ENCODE measurements at places on chromosomes 2 and 18.

GRCh38 chr18:47605093-47605492 lies 325.4 kb downstream of the SMAD2 start:
- DNase-seq = no peak

DNA sequence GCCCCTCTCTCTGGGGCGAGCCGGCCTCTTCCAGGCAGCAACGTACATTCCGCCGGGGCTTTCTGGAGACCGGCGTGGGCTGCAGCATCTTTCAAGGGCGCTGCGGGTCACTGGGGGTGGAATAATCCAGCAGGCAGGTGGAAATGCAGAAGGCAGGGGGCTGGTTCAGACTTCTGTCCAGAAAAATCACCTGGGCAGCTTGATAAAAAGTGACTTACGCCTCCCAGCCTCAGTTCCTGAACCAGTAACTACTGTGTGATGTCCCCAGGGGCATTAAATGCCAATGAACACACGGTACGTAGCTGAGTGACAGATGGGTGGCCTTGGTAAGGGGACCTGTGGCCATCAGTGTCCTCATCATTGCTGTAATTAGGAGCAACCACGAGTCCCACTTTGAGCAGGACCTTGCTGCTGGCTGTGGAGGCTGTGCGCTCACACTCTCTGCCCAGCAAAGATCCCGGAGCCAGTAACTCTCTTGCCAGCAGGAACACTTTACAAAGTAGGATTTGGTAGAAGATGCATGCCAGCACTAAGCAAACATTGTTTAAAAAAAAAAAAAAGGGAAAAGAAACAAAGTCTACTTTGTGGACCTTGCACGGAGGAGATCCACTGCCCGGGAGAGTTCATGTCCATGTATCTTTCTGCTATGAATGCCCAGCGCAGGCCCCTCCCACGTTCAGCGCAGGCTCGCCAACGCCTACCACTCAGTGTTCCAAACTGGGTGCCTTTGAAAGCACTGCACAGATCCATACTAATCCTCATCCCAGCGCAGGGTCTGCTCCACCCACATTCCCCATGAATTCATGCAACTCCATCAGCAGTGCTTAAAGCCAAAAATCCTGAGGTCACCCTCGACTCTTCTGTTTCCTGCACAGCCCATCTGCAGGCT lies 177.3 kb downstream of the HDAC4 start:
- DNase-seq = no peak

- DNase-seq = no peak
These were observed 115.7 kb upstream of the LRATD1 start for GRCh38 chr2:14516844-14517243.

GRCh38 chr2:235562065-235562747 lies 68.4 kb downstream of the AGAP1 start:
- no peak for DNase-seq

GRCh38 chr18:33761363-33761762 lies 183.3 kb downstream of the ASXL3 start:
- no peak for DNase-seq

DNA sequence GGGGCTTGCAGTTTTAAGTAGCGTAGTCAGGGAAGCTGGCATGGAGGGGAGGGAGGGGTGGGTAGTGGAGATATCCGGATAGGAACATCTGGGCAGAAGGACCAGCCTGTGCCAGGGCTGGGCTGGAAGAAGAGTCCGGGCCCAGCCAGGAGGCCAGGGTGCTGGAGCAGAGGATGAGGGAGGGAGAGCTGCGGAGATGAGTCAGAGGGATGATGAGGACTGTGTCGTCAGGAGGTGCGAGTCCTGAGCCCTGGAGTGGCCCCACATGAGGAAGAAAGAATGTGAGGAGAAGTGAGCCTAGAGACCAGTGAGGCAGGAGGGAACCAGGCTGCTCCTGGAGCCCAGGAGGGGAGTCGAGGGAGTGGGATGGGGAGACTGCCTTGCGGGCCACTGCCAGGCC lies 82.4 kb downstream of the CTIF start:
- no peak for DNase-seq

GRCh38 chr2:176582990-176583481 lies 313.8 kb downstream of the MTX2 start:
- no peak for DNase-seq

- no peak for DNase-seq
These were observed 274.5 kb downstream of the PIK3C3 start for GRCh38 chr18:42229211-42230210.

GRCh38 chr2:23721454-23721826 lies 205.5 kb downstream of the ATAD2B start:
- no peak for DNase-seq

DNA sequence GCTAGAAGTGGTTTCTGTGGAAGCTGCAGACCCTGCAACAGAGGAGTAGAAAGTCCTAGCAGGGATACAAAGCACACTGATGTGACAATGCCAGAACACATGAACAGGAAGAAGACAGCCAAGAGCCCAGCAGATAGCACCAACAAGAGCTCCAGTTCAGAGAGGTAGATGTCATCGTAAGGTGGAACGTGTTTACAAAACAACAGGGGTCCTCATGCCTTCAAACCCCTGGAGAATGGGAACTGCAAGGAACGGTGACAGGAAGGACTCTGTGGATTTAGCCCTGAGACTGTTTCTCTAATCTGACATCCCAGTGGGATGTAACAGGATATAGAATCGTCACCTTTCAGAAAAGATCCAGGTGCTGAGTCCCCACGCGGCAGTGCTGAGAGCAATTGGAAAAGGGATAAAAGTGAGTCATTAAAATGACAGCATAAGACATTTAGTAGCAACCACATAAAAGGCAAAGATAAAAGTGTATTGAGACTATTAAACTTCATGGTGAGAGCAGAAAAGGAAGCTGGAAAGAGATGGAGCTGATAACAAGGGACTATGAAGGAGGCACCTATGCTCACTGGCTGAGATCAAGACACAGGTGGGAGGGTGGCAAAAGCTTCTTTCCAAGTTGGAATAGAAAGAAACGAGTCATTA lies 195.2 kb downstream of the FBXO15 start:
- no peak for DNase-seq

DNA sequence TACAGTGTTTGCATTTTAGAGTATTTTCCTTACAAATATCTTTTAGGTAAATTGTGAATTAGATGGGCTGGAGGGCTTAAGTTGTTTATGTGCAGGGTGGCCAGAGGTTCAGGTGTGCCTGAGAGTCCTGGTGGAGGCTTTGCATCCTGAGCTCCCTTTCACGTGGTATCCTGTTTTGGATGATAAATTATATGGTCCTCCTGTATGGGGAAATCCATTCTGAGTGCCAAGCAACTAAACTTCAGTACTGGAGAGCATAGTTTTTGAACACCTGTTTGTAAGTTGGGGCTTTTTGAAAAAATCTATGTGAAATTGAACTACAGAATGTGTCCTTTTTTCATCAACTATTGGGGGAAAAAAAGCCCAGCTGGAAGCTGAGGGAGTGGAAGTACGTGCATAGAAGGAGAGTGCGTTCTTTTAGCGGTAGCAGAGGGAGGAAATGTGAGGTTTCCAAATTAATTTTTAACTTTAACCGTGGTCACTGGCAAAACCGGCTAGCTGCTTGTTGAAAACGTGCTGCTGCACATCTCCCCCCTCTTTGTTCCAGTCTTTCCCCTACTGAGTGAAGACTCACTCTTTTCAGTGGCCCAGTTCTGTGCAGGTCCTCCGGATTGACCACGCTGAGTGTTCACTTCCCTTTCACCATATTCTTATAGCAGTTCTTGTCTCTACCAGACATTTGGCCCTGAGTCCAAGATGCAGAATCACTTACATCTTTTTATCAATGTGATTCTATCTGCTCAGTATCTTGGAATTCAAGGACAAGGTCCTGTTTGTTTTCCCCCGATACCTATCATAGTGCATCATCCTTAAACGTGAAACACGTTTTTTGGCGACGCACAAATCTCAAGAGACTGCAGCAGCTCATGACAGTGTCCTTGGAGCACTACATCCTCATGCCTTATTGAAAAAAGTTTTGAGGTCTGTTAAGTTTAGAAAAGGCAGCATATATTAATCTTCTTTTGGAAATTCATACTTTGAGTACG lies 15.3 kb downstream of the CNOT11 start:
- no peak for DNase-seq

GRCh38 chr2:25551316-25551715 lies 122.1 kb downstream of the DTNB start:
- DNase-seq = no peak

- DNase-seq = no peak
These were observed 10.6 kb upstream of the NBAS start for GRCh38 chr2:15571729-15572128.
